ENCODE measurements at places on chromosomes 1 and 21. TPM values are rescaled to one million over a fixed set of nuclear protein-coding genes. Genes with fewer than 3 reads are reported as not detected.

Gene CCDC181
- 0.51 TPM for total RNA-seq

Gene DNAJC28
- total RNA-seq, result 0.42 TPM

Gene S100A7
- 0.42 TPM for total RNA-seq

Gene INKA2
- 3.0 TPM for total RNA-seq

Gene CFAP45
- 0.09 TPM for total RNA-seq

Gene GLUL
- 1,084 TPM for total RNA-seq

Gene TP73
- total RNA-seq, result 9.5 TPM

Gene GPR25
- total RNA-seq, result not detected

Gene LAD1
- 244 TPM for total RNA-seq

Gene SYCP1
- not detected for total RNA-seq

Gene CCDC185
- not detected for total RNA-seq

Gene P3H1
- 37.1 TPM for total RNA-seq

Gene SLC25A34
- 0.14 TPM for total RNA-seq

Gene RORC
- total RNA-seq, result 0.35 TPM

Gene OR2L8
- not detected for total RNA-seq

Gene RAB3B
- 6.7 TPM for total RNA-seq

Gene FMO5
- total RNA-seq, result 2.7 TPM

Gene KCNE2
- total RNA-seq, result not detected

Gene SERPINC1
- total RNA-seq, result not detected

Gene CELSR2
- total RNA-seq, result 41.3 TPM

Gene PGLYRP4
- 3.5 TPM for total RNA-seq

Gene SPRR5
- total RNA-seq, result 0.71 TPM

Gene OLFML2B
- not detected for total RNA-seq

Gene COX20
- total RNA-seq, result 24.6 TPM

Gene FYB2
- total RNA-seq, result not detected

Gene OR2T29
- total RNA-seq, result not detected

Gene DNM3
- total RNA-seq, result 2.0 TPM

Gene C1orf174
- total RNA-seq, result 31.5 TPM

Gene PLCH2
- 79.0 TPM for total RNA-seq

Gene VCAM1
- 0.07 TPM for total RNA-seq

Gene TAS1R3
- total RNA-seq, result 0.05 TPM

Gene SSU72
- 103 TPM for total RNA-seq

All from airway epithelial cell (primary cell).